Activated CD8-positive, alpha-beta memory T cell treated with anti-CD3 and anti-CD28 coated beads for 1 hour (primary cell): ENCODE measurements at places on chromosomes 3 and 15.

- DNase-seq: no peak
Measured at GRCh38 chr3:188191460-188191859, 37.5 kb downstream of the LPP start.

DNA sequence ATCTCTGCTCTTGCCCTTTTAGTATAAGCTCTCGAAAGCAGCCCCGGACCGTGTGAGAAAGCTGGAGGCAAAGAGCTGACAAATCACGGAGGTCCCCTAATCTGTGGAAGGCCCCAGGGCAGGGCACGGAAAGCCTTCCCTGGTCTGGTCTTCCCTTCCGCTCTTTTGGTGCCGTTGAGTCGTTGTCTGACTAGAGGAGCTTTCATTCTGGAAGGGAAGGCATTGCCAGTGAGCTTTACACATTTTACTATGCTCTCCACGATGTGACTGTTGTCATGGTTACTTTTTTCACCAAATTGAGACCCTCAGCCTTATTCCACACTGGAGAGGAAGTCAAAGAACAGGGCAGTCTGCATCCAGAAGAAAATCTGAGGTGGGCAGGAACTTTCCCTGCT is 71.7 kb downstream of the CYP19A1 start:
- no peak for DNase-seq

DNA sequence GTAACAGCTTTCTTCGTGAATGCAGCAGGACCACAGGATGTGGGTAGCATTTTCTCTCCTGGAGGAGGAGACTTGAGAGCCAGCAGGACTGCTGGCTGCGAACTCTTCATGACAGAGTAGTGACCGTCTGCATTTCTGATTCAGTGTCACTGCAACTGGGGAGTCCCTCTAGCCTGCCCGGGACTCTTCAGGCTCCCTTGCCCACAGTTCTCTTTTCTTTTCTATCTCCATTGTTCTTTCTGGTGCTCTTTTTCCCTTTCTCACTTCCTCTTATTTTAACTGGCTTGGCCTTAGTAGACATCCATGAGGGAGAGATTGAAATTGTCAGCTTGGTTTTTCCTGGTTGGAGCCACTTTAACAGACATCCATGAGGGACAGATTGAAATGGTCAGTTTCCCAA is 49.9 kb upstream of the P2RY1 start:
- DNase-seq: no peak

GRCh38 chr3:102000620-102001209 is 151.4 kb downstream of the NFKBIZ start:
- DNase-seq: no peak

DNA sequence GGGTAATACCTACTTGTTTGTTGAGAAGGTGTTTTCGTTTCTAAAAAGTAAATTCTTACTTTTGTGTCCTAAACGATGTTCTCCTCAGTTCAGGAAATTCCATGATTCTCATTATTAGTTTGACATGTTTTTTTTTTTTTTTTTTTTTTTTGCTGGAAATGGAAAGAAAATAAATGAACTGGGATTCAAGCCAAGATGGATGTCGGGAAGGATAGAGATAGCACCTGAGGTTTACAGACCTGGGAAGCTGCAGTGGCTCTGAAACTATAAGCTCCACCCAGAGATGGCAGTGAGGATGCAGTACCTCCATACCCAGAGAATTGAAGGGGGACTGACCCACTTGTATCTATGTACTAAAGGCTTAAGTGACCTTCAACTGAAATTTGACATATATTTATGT is 334.6 kb upstream of the TGFBR2 start:
- DNase-seq: no peak

DNA sequence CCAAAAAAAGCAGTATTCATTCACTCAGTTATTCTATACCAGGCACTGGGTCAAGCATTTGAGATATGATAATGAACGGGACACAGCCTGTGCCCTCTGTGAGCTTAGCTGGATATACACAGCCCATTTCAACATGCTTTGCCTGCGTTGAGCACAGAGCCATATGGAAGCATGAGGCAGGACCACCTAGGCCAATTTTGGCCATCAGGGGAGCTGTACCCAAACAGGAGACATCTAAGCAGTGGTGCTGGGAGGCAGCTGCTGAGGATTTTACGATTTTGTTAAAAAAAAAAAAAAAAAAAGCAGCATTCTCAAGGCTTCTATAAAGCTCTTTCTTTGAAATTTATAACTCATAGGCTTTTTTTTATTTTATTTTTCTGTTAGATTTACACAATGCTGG is 87.2 kb upstream of the SLC2A2 start:
- DNase-seq: no peak

DNA sequence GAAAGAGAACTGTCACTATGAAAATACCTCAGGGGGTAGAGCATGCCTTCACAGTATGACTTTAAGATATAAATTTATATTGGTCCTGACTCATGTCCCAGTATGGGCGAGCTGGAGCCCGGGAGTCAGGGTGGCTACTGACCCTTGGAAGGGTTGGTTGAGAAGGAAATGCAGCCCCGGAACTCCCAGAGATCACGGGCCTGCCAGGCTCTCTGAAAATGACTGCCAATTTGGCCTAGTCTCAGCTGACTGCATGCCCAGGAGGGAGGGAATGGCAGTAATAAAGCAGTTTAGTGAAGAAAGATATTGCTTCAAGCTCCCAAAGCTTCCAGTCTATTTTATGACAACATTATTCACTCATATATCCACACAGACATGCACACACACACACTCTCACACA is 299.0 kb downstream of the NR2F2 start:
- no peak for DNase-seq

GRCh38 chr3:192957441-192958021 is 39.9 kb upstream of the MB21D2 start:
- DNase-seq: no peak

DNA sequence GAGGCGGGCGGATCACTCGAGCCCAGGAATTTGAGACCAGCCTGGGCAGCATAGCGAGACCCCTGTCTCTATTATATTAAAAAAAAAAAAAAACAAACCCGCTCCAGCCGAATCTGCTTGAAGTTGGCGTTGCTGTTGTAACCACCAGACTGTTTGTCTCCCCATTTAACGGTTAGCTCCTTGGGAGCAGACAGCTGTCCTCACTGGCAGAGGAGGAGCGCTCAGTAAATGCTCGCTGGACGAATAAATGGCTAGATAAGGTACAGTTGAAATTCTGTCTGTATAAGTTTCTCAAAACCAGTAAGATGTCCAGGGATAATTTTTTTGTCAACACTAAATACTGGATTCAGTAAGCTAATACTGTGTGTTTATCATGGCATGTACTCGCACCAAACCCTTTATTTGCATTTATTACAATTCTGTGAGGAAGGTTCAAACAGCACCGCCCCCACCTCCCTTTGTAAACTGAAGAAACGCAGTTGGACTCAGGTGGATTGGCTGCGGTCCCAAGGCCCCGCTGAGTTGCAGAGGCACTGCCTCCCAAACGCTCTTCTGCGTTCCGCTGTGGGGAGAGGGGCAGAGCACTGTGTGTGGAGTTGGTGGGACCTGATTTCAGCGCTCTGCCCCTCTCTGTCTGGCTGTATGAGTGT is 1.1 kb downstream of the RCCD1 start:
- no peak for DNase-seq

GRCh38 chr3:171249245-171249644 is 211.0 kb downstream of the TNIK start:
- no peak for DNase-seq

DNA sequence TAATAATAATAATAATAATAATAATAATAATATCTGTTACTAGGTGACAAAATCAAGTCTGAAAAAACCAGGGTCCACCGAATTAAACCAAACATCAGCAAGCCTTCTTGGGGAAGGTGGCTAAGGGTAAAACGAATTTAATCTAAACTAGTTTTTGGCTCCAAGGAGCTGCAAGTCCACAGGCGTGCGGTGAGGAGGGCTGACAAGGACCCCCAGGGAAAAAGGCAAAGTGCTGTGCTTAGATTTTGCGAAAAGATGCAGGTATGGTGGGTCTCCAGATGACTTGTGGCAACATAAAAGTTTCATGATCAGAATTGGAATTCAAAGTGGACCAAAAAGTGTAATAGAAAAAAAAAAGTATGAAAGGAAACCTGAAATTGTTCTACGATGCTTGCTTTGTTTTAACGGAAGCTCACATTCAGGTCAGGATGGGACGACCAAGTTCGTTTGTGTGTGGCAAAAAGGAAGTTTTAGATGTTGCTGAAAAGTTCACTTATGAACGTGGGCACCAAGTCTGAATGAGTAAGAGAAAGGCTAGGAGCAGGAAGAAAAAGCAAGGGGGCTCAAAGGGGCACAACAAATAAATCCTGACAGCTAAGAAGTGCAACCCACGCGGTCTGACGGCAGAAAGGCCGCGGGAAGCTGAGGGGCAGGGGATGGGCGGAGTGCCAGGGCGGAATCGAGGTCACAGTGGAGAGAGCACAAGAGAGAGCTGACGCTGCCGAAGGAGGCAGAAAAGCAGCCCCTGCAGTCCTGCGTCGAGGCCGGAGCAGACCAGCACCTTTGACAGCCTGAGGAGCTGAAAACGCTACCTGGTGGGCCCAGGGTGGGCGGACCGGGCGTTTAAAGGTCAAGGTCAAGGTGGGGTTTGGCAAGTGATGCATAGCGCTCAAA is 1.1 kb downstream of the WDR82 start:
- peak; percentile 57 for DNase-seq

- DNase-seq: no peak
Measured at GRCh38 chr15:74724570-74725224, 631 bp downstream of the CYP1A1 start.

DNA sequence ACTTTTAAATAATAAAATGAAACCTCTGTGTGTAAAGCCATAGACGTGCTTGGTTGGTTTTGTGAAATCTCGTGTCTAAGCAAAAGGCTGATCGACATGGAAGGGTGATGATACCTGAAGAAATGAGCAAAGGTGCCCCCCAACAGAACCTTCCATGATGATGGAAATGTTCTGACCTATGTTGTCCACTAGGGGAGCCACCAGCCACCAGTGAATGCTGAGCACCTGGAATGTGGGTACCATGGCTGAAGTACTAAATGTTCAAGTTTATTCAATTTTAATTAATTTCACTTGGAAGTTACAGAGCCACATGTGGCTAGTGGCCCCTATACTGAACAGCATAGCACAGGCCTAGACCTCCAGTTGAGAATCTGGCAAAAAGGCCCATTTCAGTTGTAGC is 158.8 kb downstream of the POLR2M start:
- no peak for DNase-seq

DNA sequence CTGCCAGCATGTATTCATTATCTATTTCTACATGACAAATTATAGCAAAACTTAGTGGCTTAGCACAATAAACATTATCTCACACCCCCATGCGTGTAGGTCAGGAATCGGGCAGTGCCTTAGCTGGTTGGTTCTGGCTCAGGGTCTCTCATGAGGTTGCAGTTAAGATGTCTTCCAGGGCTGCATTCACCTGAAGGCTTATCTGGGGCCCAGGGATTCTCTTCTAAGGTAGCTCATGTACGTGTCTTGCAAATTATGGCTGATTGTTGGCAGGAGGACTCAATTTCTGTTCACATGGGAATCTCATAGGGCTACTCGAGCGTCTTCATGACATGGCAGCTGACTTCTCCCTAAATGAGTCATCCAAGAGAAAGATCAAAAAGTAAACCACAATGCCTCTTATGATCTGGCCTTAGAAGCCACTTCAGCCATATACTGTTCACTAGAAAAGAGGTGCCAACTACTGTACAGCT is 42.9 kb upstream of the TSC22D2 start:
- DNase-seq: no peak

- no peak for DNase-seq
Measured at GRCh38 chr3:17891139-17891856, 148.9 kb upstream of the TBC1D5 start.
